Hair follicle dermal papilla cell (primary cell): ENCODE measurements at places on chromosomes 7 and 10. TPM values are rescaled to one million over a fixed set of nuclear protein-coding genes. Genes with fewer than 3 reads are reported as not detected.

Gene SKIDA1
- 2.4 and 2.8 TPM in 2 replicates for total RNA-seq

Gene IL6
- total RNA-seq = 20.2 and 32.3 TPM in 2 replicates

Gene RAPGEF5
- total RNA-seq = 0.49 and 0.85 TPM in 2 replicates

Gene RBM20
- 0.12 and 0.16 TPM in 2 replicates for total RNA-seq

Gene GOLGA7B
- under 0.01 TPM in 2 replicates for total RNA-seq

Gene IDI1
- total RNA-seq = 76.7 and 84.8 TPM in 2 replicates

Gene SLC18A3
- total RNA-seq = not detected in 2 replicates

Gene ZP3
- total RNA-seq = 1.6 and 2.3 TPM in 2 replicates

Gene XRCC2
- total RNA-seq = 0.12 and 0.49 TPM in 2 replicates

Gene CALHM1
- not detected in 2 replicates for total RNA-seq

Gene SERPINE1
- 290 and 467 TPM in 2 replicates for total RNA-seq

Gene OR2A14
- total RNA-seq = not detected in 2 replicates

Gene TAS2R3
- total RNA-seq = 0.81 and 1.2 TPM in 2 replicates

Gene NME8
- not detected in 2 replicates for total RNA-seq

Gene CTAGE6
- total RNA-seq = 0.65 and 0.97 TPM in 2 replicates

Gene PCDH15
- 0.36 and 0.65 TPM in 2 replicates for total RNA-seq

Gene SPDYE5
- total RNA-seq = 0.12 TPM in 1 of 2 replicates, not detected in the other

Gene HOXA6
- total RNA-seq = not detected in 2 replicates

Gene GNGT1
- not detected in 2 replicates for total RNA-seq

Gene SFTPD
- not detected in 2 replicates for total RNA-seq

Gene FAM53B
- total RNA-seq = 15.3 and 18.7 TPM in 2 replicates

Gene NEUROG3
- total RNA-seq = not detected in 2 replicates

Gene NKX1-2
- 0.16 TPM in 1 of 2 replicates, not detected in the other for total RNA-seq

Gene KIFBP
- 41.4 and 45.9 TPM in 2 replicates for total RNA-seq

Gene GDF2
- total RNA-seq = not detected in 2 replicates

Gene CROT
- 12.2 and 13.8 TPM in 2 replicates for total RNA-seq

Gene ODAD2
- total RNA-seq = 0.49 and 1.1 TPM in 2 replicates

Gene GRM3
- total RNA-seq = not detected in 2 replicates

Gene FRAT1
- total RNA-seq = 1.9 and 2.3 TPM in 2 replicates

Gene EMX2
- 5.5 and 8.1 TPM in 2 replicates for total RNA-seq

Gene SLIT1
- total RNA-seq = 0.32 TPM in 1 of 2 replicates, not detected in the other

Gene ANKRD30A
- not detected in 2 replicates for total RNA-seq

Gene ARID5B
- 113 and 139 TPM in 2 replicates for total RNA-seq

Gene KEL
- not detected in 2 replicates for total RNA-seq

Gene PARD3
- total RNA-seq = 37.4 and 45.8 TPM in 2 replicates

Gene PLXNA4
- total RNA-seq = 1.7 and 2.8 TPM in 2 replicates

Gene RBP4
- 0.85 TPM in 1 of 2 replicates, not detected in the other for total RNA-seq

Gene BEND7
- 4.5 and 4.9 TPM in 2 replicates for total RNA-seq

Gene PLXDC2
- 3.0 and 6.7 TPM in 2 replicates for total RNA-seq

Gene ITGA8
- total RNA-seq = 92.0 and 104 TPM in 2 replicates

Gene BMPER
- total RNA-seq = 93.3 and 132 TPM in 2 replicates

Gene ARMC3
- not detected in 2 replicates for total RNA-seq

Gene SYT15
- total RNA-seq = 0.12 and 0.16 TPM in 2 replicates

Gene SORBS1
- total RNA-seq = 0.49 TPM in 2 replicates

Gene INA
- total RNA-seq = 12.8 and 13.0 TPM in 2 replicates

Gene STK32C
- 11.0 and 15.2 TPM in 2 replicates for total RNA-seq
